ENCODE measurements at places on chromosomes 1 and 21.

- no peak for DNase-seq
Observed at GRCh38 chr1:201562257-201562656, 23.3 kb downstream of the NAV1 start.

DNA sequence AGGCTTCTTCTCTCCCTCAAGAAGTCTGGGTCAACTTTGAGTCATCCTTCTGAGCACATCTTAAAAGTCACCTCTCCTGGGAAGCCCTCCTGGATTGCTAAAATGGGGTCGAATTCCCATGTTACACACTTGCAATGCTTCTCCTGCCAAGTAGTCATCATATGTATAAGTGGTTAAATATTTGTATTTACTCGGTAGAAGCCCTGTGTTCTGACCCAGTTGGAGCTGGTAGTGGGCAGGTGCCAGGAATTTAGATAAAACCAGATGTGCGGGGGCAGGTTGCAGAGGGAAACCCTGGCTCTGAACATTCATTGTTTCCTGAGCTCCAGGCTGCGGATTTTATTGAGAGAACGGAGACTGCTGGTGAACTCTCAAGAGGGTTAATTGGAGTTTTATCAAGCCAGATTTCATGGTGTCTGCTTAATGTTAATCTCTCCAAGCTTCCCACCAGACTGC, 52.8 kb upstream of the RPL11 start:
- DNase-seq, result no peak

- DNase-seq, result no peak
Observed at GRCh38 chr1:81149649-81150325, 650.9 kb upstream of the ADGRL2 start.

GRCh38 chr1:62676611-62677356, 11.4 kb downstream of the DOCK7 start:
- no peak for DNase-seq

DNA sequence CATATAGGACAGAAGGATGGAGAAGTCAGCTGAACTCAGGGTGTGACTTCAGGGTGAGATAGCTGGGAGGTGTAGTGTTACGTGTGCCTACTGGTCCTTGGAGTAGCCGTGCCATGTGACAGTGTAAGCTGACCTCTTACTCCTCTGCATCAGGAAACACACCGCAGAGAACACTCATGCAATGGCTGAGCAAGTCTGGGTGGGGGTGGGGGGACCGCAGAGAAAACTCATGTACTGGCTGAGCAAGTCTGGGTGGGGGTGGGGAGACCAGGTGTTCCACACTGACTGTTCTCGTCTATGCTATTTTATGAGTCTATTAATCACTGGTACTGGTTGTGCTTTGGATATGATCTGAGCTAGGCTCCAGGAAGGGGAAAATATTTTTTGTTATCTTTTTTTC, 233.1 kb downstream of the PAPPA2 start:
- no peak for DNase-seq

GRCh38 chr1:160522136-160522535, 919 bp downstream of the SLAMF6 start:
- no peak for DNase-seq

- DNase-seq, result no peak
Observed at GRCh38 chr21:18002393-18002792, 183.2 kb upstream of the C21orf91 start.

GRCh38 chr1:118183586-118183985, 1.4 kb downstream of the SPAG17 start:
- DNase-seq, result no peak

DNA sequence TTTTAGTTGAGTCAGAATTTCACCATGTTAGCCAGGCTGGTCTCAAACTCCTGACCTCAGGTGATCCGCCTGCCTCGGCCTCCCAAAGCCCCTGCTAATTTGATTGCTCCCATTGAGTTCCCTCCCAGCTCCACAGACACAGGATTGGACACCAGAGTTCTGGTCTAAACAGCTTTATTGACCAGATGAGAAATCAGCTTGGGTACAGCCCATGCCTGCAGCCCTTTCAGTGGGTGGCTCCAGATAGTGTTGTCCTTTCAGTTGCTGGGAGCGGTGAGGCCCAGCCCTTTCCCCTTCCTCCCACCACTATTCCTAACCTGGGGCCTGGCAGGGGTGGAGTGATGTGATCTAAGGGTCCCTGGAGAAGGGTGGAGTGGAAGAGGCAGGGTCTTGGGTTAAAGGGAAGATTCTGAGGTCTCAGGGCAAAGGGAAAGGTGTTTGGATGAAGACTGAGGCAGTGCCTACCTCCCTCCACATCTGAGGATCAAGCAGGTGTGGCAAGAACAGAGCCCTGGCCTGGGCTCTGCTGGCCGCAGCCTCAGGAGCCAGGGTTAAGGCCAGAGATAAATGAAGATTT, 14.5 kb upstream of the PHLDA3 start:
- no peak for DNase-seq

DNA sequence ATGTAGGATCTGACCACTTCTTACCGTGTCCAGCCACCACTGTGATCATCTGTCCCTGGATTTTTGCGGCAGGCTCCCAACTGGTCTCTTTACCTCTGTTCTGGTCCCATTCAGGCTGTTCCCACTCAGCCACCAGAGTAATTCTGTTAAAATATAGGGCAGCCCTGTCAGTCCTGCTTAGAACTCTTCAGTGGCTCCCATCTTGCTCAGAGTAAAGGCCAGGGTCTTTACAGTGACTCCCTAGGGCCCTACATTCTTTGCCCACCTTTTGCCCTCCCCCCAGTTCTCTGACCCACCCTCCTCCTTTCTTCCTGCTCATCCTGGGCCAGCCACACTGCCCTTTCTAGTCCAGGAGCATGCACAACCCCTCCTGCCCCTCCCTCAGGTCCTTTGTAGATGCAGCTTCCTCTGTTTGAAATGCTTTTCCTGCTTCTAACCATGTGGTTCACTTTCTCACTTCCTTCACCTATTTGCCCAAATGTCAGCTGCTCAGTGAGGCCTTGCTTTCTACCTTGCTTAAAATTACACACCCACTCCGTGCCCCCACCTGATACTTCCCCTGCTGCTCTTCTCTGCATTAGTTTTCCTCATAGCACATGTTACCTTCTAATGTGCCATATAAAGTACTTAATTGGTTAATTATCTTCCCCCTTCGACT, 7.8 kb downstream of the UBIAD1 start:
- DNase-seq, result no peak

GRCh38 chr1:214422137-214422671, 129.2 kb downstream of the PTPN14 start:
- no peak for DNase-seq

DNA sequence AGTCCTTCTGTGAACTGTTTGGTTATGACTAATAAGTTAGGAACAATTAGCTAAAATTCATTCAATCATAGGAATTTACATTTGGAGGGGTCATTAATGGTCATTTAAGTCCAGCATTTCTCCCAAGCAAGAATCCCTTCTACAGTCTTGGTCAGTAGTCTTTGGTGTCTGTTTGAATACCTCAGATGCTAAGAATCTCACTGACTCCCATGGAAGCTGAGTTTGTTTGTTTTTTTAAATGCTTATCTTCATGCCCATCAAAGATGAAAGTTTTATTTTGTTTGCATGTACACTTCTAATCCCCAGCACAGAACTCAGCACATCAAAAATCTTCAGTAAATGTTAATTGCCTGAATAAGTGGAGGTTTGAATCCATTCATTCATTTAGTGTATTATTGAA, 41.3 kb upstream of the SLC44A3 start:
- no peak for DNase-seq

GRCh38 chr1:25651036-25651640, 34.5 kb downstream of the MAN1C1 start:
- DNase-seq, result peak; percentile 56

- no peak for DNase-seq
Observed at GRCh38 chr1:240732390-240732789, 120.4 kb upstream of the GREM2 start.

GRCh38 chr1:209845408-209845725, 17.6 kb downstream of the UTP25 start:
- DNase-seq, result no peak

DNA sequence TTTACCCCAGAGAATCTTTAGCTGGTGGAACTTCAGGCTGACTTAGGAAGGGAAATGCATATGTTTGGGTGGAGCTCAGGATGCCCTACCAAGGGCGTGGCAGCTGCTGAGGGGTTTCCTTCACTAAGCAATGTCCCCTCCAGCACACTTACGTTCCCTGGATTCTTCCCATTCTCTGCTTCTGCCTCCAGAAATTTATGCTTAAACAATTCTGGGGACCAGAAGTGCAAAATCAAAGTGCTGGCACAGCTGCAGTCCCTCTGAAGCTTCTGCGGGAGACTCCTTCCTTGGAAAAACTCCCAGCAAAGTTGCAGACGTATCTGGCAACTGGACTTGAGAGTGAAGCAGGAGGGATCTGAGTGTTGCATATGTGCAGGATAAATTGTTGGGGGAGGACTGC, 402.8 kb downstream of the PCP4 start:
- no peak for DNase-seq

DNA sequence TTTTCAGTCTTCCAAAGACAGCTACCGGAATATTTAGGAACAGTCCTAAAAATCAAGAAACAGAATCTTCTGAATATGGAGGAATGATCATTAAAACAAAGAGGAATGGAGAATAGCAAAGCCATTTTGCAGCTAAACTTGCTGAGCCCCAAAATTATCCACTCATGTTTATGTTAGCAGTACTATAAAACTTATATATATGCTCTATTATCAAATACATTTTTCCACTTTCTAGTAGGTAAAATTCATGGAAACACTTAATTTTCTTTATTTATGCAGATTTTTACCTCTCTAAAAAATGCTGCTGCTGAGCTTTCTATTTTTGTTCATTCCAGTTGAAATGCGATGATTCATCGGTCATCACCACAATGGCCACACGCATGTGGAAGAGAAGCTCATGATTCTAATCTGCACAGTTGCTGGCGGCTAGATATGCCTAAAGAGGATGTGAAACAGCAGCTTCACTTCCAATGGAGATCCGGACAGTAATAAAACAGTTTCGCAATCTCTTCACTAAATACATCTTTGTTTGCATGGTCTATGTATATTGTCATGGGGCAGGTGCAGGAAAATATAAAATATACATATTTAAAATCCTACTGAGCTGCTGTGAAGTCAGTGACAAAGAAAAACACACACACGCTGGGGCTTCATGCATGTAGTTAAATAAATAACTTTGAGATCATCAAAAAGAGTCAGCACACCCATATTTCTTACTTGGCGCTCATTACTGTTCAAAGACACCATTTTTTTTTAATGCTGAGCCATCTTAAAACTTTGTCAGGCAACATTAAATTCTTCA, 292.2 kb downstream of the SMYD3 start:
- no peak for DNase-seq

DNA sequence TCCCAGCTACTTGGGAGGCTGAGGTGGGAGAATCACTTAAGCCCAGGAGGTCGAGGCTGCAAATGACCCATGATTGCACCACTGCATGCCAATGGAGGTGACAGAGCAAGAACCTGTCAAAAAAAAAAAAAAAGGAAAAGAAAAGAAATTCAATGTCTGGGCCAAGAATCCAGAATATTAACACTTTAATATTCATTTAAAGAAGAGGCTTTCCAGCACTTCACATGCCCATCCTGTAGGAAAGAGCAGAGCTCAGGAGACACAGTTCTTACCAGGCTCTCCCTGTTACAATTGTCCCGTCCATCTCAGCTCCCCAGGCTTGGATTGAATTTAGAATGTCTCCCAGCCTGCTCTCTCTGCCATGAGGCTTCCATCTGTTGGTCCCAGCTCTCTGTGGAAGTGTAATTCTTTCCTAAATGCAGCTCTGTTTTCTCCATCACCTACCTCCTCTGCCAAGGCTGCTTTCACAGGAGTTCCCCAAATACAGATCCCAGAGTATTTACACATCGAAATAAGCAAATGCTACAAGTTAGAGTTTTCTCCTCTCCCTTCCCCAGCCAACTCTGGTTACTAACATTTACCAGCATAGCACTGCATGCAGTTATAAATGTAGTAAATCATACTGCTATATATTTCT, 116.6 kb upstream of the CDC42BPA start:
- no peak for DNase-seq

DNA sequence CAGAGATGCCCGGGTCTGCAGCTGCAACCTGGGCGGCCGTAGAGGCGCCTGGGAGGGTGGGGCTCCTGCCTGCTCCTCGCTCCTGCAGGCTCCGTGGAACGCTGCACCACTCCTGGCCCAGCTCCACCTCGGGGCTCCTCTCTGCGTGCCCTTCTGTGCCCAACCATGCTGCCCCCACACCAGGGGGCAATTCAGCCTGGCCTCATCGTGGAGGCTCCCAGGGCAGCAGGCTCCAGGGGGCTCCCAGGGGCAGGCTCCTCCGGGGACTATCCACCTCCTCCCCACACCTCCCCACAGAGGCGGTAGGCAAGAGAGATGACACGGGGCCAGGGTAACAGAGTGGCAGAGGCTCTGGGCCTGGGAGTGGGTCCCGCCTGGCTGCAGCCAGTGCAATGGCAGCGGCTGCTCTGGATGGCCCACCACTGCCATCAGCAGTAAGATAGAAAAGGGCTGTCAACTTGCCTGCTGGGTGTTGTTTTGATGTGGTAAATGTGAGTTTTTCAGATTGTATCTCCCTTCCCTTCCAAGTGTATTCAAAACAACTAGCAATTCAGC, 22.4 kb upstream of the LRRC8C start:
- DNase-seq, result peak; percentile 75

- DNase-seq, result no peak
Observed at GRCh38 chr1:162632217-162632666, at the start of gene DDR2. TSS of gene DDR2 (plus strand) at chr1:162632464. CDS start at chr1:162719064, 86,600 bp downstream.

DNA sequence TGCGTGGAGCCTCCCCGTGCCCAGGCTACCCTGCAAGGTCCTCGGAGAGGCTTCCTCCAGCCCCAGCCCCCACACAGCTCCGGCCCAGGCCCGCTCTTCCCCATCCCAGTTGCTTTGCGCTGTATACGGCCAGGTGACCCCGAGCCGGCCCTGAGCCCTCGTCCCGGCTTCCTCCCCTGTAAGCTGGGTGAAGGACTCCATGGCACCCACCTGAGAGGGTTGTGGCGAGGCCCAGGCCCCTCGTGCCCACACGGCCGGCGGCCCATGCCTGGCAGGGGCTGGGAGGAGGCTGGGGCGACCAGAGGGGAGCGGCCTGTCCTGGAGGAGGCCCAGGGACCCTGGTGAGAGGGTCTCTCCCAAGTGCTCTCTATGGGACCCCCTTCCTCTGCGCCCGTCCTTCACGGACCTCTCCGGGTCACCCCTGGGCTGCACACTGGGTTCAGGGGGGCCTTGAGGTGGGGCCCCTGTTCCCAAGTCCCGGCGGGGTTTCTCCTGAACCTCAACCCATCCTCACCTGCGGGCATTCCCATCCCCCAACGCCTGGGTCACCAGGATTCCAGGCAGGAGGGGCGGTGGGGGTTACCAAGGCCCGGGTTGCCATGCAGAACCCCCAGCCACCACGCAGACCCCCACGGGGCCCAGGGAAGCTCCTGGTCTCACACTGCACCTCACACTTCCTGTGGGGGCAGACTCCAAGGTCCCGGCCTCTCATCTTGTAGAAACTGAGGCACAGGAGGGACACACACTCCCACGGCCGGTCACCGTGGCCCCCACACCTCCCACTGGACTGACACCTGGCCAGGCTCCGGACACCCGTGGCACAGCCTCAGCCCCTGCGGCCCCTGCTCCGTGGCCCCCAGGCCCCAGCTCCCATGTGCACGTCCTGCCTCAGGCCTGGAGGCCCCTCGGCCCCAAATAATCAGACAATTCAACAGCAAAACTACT, 25.2 kb downstream of the COL6A1 start:
- no peak for DNase-seq

Data from activated CD8-positive, alpha-beta memory T cell treated with anti-CD3 and anti-CD28 coated beads for 24 hours (primary cell).